ENCODE measurements at places on chromosomes 5 and 9. TPM values are rescaled to one million over a fixed set of nuclear protein-coding genes. Genes with fewer than 3 reads are reported as not detected.

Gene SLC36A3
- not detected for total RNA-seq

DNA sequence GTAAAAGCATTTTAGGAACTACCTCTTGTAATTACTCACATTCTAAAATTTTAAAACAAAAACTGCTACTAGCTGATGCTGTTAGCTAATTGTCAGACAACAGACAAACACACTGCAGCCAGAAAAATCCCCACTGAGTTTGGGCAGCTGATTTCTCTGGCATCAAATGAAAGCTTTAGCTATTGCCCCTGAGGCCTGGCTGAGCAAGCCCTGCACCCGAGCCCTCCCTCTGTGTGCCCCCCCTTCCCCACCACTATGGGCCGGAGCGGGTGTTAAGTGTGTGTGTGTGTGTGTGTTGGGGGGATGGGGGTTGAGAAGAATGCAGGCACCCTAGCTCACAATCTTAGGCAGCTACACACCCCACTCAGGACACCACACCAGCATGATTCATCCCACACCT is 2.4 kb downstream of the NEUROG1 start:
- H3K4me3 ChIP-seq, result no peak overlapping the region
- H3K27me3 ChIP-seq, result peaks cover 98% of the 10 kb centered on the region
- no peak for DNase-seq
- H3K27ac ChIP-seq, result no peak overlapping the region
- no peaks in the 10 kb centered on the region for H3K36me3 ChIP-seq

DNA sequence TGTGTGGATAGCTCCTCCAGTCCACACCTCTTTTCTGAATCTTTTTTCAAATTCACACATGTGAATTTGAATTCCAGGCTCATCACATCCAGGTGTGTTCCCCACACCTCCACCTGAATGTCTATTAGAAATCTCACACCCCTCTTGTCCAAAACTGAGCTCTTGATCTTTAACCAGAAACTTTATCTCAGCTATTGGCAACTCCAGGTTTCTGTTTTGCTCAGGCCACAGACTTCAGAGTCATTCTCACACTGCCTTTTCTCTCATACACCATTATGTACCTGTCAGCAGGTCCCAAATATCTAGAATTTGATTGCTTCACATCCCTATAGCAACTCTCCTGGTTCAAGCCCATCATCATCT is 11.6 kb downstream of the NIPSNAP3B start:
- peaks cover 5% of the 10 kb centered on the region for H3K36me3 ChIP-seq
- no peaks in the 10 kb centered on the region for H3K27me3 ChIP-seq
- H3K4me3 ChIP-seq, result no peak overlapping the region
- H3K27ac ChIP-seq, result no peak overlapping the region

GRCh38 chr5:124705577-124705976 is 40.9 kb downstream of the ZNF608 start:
- H3K36me3 ChIP-seq, result peaks cover 11% of the 10 kb centered on the region
- H3K4me3 ChIP-seq, result peak overlapping the region; percentile 76
- no peak for DNase-seq
- H3K4me1 ChIP-seq, result peaks cover 88% of the 10 kb centered on the region

DNA sequence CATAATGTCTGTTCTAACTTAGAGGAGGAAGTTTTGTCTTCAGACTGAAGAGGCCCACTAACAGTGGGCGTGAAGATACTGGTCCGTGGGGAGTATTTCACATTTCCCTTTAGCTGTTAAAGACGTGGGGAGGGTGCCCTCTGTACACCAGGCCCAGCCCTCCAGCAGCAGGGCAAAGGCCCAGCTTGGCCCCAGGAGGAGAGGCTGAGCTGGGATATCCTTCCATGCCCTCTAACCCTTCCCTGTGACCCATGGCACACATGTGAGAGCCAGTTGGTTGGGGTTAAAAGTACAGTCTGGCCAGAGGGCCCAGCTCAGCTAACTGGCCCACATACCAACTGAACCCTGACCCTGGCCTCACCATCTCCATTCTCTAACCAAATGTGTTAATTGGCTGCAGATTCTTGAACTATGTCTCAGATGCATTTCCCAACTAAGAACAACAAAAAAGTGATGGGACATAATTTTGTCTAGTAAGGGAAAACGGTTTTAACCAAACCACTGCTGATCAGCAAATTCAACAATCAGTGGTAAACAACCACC is 74.4 kb downstream of the LHFPL2 start:
- no peak for DNase-seq
- peaks cover 5% of the 10 kb centered on the region for H3K36me3 ChIP-seq

DNA sequence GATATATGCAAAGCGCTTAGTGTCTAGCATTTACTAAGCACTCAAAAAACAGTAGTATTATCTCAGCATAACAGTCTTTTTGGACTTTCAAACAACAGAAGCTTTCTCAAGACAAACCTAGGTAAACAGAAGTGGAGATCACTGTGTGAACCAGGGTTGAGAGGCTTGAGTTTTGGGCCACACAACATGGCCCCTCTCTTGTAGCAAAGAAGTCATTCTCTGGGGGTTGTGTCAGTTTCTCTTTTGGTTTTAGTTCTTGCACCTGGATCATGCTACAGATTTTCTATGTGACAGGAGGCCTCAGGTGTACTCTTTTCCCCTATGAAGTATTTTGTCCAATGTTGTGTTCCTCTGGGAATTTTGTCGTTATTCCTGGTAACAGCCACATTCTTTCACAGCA is 30.0 kb downstream of the INSYN2B start:
- no peaks in the 10 kb centered on the region for H3K36me3 ChIP-seq
- H3K27ac ChIP-seq, result no peak overlapping the region
- H3K4me3 ChIP-seq, result no peak overlapping the region
- H3K27me3 ChIP-seq, result peaks cover 32% of the 10 kb centered on the region

DNA sequence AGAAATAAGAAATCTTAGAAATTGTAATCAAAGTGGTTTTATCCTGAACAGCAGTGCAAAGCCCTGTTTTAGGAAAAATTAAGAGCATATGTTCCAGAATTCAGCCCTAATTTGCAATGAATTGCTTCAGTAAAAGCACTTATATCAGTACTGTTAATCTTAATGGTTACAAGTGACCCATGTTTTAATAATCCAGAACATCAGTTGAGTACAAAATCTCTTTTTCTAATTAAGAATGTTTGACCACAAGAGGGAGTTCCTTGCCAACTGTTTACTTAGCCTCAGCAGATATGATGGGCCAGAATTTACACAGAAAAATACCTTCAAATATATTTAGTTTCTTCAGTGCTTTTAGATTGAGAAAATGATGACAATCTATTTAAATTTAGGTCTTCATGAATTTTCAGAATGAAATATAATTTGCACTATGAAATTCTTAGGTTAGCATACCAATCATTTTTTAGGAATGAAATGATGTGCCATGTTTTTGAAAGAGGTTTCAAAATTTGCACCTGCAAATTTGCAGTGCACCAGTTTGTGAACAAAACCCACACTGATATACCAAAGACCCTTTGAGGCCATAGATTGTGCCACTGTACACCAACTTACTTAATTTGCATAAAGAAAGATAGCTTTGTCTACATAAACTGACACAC is 926.3 kb upstream of the ARRDC3 start:
- H3K27ac ChIP-seq, result no peak overlapping the region
- peaks cover 22% of the 10 kb centered on the region for H3K4me1 ChIP-seq
- H3K36me3 ChIP-seq, result no peaks in the 10 kb centered on the region
- DNase-seq, result no peak

GRCh38 chr5:172886476-172886875 is 52.4 kb downstream of the ERGIC1 start:
- H3K4me3 ChIP-seq, result no peak overlapping the region
- peaks cover 21% of the 10 kb centered on the region for H3K4me1 ChIP-seq

DNA sequence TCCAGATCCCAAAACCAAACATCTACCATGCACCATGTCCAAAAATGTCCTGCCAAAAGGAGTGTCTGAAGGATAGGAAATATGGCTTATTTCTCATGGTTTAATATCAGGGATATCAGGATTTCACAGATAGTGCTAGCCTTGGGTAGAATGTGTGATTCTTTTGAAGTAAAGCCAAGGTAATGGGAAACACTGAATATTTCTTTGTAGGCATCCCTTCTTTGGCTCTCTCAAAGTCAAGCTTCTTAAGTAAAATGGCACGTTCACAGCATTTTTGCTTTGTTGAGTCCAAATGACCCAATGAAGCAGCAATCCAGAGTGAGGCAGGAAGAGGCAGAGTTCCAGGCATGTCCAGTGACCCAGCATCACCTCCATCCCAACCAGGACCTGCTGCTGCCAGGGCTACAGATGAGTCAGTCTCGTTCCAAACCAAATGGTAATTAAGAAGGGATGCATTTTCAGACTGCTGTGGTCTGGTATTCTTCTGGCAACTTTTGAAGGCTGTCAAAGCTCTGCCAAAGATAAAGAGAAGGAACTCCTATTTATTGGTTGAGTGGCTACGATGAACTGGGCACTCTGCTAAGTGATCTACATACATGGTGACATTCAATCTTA is 678.8 kb upstream of the KLF4 start:
- no peak overlapping the region for H3K27ac ChIP-seq
- DNase-seq, result no peak
- no peaks in the 10 kb centered on the region for H3K36me3 ChIP-seq
